ENCODE measurements at places on chromosomes 5 and 9.
A peak's percentile ranks its signal among the peaks of the same experiment; 100 is the strongest.

GRCh38 chr9:28648723-28649122 lies 1075.4 kb upstream of the C9orf72 start:
- DNase-seq: no peak

GRCh38 chr5:2163940-2164490 lies 281.3 kb upstream of the IRX4 start:
- no peak for DNase-seq

- DNase-seq: no peak
Observed at GRCh38 chr9:87683751-87684626, 41.9 kb upstream of the CTSL start.

GRCh38 chr5:176497852-176498251 lies 39.4 kb downstream of the RNF44 start:
- DNase-seq: no peak

- DNase-seq: no peak
Observed at GRCh38 chr5:133789428-133789827, 177.1 kb upstream of the FSTL4 start.

DNA sequence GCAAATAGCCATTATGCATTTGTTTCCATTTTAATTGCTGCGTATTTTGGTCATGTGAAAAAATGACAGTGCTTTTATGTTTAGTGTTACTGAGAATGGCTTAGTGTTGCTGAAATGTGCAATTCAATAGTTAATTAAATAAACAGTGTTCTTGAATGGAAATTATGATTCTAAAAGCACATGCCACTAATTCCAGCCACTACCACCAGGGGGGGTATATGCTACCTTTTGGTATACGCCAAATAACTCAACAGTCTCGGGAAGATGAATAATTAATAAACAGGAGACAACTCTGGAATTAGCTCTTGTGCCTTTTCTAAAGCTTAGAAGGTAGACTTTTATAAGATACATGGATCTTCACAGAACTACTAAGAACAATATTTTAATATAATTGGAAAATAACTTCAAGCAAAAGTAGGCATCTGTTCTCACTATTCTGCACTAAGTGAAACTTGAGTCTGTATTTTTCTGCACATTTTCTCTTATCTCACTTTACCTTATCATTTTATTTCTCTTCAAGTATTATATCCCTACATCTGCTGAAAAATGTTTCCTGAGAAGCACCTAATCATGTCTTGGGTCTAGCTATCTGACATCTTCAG lies 83.5 kb upstream of the MINAR2 start:
- peak; percentile 37 for DNase-seq

DNA sequence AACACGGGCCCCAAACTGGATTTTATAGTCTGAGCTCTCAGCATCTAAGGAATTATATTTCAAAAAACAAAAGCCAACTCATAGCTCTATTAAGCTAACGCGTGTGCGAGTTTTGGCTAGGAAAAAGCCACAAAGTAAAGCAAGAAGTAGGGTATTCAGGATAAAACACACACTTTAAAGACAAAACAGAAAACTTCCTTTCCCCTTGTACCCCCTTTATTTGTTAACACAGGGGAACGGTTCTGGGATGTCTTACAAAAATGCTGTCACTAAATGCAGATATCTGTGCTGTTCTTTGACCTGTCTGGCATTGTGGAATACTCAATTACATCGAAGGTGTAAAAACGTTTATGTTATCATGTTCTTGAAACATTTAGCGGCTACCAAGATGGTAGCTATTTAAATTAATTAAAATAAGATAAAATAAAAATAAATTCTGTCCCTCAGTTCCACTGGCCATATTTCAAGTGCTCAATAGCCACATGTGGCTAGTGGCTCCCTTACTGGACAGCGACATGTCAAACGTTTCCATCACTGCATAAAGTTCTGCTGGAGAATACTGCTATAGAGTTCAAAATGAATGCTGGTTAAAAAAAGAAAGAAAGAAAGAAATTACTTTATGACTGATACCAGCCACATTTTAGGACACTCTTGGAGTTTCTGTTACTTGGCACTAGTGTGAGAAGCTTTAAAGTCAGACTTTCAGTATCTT lies 7.2 kb upstream of the MEF2C start:
- DNase-seq: no peak

DNA sequence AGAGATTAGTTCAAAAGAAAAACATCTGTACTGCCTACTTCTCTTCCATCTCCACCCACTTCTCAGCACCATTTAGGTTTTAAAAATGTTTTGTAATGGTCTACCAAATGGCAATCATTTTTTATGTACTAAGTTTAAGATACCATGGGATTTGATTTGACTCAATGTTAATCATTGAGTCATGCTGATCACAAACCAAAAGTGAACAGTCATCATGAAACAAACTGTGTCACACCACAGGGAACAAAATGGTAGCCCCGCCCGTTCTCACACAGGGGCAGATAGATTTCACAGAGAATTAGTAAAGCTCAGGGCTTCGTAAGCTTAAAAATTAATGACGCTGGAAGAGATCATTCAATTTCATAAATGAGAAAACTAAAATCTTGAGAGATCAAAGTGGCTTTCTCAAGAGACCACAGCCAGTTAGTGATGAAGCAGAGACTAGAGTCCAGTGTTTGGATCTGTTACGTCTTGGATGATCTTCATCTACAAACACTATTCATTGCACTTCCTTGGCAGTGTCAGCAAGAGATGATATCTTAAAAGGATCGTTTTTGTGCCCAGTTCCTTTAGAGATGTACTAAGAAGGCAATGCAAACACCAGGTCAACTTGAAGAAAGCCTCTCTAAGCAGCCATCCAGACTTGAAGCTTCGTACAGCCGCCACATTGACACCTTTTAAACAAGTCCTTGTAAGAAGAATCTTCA lies 33.9 kb upstream of the TRIO start:
- DNase-seq: peak; percentile 37

GRCh38 chr5:151923866-151924476 lies 680 bp downstream of the GLRA1 start:
- DNase-seq: no peak

DNA sequence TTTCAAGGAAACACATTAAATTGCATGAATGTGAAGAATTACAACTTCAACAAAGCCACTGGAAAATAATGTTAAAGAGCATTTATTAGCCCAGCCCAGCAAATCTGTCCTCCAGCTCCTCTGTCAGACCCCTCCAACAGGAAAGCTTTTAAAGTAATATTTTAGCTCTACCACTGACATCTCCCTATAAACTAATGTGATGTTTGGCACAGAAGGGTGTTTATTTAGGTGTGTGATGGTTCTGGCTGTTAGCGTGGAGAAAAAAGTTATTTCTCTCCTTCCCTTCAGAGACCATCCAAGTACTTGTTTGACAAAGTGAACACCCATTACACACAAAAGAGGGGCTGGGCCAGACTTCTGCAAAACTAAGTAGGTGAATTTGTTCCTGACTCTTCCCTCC lies 111.9 kb upstream of the TARS1 start:
- no peak for DNase-seq

- no peak for DNase-seq
Observed at GRCh38 chr5:17187011-17187785, 30.2 kb upstream of the BASP1 start.

- DNase-seq: no peak
Observed at GRCh38 chr9:83649515-83649914, 26.6 kb downstream of the IDNK start.

DNA sequence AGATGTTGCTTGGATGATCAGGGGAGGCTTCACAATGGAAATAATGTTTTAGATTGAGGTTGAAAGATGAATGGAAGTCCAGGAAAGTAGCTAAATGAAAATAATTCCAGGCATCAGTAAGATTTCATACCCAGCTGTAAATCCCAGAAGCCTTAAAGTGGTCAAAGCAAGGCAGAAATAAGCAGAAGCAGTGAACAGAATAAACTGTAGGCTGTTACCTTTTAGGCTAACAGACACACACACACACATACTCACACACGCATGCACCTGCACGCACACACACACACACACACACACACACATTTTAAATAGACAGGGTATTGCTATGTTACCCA lies 175.3 kb downstream of the WDR70 start:
- DNase-seq: no peak

DNA sequence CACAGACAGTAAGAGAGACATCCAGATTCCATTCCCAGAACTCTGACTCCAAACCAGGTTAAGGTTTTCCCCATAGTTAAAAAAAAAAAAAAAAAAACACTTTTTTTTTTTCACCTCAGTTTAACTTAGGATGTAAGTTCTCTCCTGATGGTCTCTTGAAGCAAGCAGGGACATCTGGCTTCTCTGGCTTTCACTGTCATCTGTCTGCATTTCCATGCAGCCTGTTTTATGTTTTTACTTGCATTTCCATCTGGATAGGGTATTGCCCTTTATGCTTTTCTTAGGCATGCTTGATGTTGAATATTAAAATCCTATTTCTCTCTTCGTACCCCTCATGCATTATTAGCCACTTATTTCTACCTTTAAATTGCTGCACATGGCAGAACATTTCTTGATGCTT lies 135.3 kb upstream of the WWC1 start:
- DNase-seq: no peak

DNA sequence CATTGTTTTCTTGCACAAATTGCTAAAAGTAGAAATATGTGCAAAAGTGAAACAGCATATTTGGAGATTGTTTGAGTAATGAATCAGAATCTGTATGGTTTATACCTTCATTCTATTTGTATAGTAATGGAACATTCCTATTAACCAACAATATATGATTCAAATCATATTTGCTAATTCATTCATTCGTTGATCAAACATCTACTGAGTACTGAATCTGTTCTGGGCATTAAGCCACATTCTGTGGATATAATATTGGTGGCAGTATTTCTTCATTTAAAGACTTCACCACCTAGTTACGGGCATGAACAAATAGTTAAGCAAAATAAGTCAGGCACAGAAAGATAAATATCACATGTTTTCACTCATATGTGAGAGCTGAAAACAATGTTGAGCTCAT lies 385.7 kb downstream of the MTRR start:
- no peak for DNase-seq

- DNase-seq: peak; percentile 38
Observed at GRCh38 chr9:14692470-14693250, 572 bp downstream of the ZDHHC21 start.

GRCh38 chr9:130629443-130630070 lies 34.8 kb upstream of the PRDM12 start:
- no peak for DNase-seq

DNA sequence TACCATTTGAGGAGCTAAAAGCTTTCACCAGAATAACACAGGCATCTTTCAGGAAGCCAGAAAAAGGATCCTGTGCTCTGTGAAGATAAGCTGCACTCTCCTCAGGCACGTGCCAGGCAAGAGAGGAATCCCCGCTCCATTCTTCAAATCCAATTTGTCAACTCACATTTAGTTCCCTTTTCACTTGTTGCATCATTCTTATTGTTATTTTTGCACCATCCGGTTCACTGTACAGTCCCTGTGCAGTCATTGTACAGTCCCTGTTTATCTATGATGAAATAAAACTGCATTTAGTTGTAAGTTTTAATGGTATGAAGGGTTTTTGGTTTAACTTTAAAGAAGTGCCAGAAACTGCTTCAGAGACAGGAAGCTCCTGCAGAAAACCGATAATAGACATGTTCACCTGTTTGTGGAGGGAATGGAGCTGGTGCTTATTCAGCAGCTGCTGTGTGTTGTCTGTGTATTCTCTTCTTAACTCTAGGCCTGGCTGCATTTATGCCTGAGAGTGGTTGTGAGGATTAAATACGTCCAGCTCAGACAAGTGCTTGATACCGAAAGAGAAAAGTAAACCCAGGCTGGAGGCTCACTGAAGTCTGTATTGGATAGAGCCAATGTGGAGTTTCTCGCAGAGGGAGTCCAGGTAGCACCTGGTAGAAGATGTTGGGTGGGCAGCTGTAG lies 22.4 kb downstream of the IFNW1 start:
- no peak for DNase-seq

DNA sequence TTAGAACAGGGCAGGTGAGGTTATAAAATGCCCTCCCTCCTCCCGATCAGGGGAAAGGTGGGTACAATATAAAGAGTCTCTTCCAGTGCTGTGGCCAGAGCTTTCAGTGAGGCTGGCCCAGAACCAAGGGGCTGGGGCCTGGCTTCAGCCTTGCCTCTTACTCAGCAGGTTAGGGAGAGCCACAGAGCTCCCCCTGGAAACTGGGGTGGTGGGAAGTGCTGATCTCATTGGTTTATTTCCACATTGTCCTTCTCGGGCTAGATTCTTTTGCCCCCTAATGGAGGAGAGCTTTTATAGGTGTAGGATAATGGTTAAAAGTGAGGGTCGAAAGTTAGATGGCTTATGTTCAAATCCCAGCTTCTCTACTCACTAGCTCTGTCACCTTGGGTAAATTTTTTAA lies 186.7 kb upstream of the TBC1D2 start:
- no peak for DNase-seq

DNA sequence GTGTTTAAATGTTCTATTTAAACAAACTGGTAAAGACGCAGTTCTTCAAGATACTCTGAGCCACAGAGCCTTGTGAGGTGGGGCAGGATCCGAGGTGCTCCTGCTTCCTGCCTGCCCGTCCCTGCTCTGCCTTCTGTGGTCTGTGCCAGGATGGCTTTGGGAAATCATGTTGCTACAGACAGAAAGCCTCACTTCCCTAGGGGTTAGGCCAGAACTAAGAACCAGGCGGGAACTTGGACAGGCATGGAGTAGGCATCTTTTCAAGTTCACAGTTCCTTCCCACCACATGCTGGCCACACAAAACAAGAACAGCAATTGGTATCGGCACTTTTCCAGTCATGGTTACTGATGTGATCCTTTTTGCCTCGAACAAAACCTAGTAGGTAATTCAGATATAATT lies 67.7 kb upstream of the SPOCK1 start:
- DNase-seq: no peak

DNA sequence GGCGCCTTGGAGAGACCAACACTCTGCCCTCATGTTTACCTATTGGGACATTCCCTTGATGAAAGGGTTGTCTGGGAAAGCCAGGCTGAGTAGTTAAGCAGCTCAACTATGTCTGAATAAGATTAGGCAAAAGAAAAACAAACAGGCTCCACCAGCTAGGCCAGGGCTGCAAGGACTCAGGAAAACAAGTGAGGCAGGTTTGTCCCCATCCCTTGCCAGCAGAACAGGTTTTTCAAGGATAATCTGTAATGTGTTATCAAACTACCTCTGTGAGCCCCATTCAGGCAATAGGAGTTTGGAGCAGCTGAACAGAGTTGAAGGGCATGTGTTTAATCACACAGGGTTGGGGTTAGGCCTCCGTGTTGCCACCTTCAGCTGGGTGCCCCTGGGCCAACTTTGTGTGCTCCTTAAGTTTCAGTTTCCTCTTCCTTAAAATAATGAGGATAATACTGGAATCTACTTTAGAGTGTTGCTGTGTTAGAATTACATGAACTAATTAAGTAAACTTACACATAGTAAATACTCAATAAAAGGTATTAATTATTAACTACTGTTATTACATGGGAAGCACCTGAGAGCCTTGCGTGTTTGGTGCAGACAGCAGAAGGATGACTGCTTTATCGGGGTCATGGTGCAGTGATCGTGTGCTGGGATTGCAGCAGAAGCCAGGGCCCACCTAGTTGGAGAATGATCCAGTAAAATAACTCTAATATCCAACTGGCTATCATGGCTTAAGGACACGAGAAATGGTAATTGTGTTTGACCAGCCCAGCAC lies 72.1 kb upstream of the ATP10B start:
- no peak for DNase-seq

DNA sequence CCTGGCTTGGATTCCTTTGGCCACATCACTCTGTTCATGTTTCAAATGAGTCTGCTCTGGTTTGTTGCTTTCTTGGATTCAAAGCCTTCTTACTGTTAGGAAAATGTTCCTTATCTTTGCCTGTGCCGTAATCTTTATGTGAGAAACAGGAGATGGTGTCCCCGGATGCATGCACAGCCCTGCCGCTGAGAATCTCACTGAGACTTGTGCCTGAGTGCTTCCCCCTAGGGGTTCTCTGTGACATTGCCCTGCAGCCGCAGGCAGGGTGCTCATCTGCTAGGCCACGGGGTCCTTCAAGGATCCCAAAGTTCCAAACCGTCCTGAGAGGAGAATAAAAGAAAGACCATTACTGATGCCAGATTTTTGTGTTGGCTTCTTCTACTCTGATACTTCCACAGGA lies 81.4 kb upstream of the ANKRD55 start:
- no peak for DNase-seq

Data from stimulated activated CD4-positive, alpha-beta T cell treated with anti-CD3 and anti-CD28 coated beads, Interleukin-2, amount 100 ng/mL, for 24 hours (primary cell).